ENCODE measurements at places on chromosomes 4 and X.

- DNase-seq = no peak
These were observed 457.4 kb upstream of the PCDH10 start for GRCh38 chr4:132691668-132692067.

DNA sequence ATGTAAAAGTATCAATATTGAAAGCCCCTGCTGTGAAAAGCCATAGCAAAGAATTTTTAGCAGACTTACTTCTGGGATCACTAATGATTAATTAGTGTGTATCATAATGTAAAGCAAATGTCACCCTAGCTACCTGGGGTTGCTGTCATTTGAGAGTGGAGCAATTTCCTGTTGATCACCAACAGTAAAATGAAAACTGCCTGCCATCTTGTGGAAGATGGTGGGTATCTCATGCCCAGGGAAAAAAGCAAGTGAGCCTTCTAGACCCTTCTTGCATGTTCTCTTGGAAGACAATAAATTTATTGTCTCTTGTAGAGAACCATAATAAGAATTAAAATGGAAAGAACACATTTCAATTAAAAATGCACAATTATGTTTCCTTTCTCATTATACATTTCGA is 360.2 kb downstream of the ZIC3 start:
- no peak for DNase-seq

DNA sequence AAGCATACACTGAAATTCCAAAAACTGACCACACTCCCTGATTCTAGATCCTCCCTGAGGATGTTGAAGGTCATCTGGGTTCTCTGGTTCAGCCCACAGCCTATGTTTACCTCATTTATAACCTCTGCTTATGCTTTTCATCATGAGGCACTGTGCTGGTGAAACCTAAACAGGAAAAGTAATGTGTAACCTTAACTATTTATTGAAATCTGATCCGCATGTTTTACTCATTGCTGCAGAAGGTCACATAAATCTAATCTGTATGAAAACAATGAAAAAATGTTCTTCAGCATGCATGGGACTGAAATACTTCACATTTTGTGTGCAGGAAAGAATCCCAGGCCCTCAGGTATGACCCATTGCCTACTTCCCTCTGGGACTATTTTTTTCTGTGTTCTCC is 30.3 kb downstream of the UCHL1 start:
- DNase-seq = no peak

DNA sequence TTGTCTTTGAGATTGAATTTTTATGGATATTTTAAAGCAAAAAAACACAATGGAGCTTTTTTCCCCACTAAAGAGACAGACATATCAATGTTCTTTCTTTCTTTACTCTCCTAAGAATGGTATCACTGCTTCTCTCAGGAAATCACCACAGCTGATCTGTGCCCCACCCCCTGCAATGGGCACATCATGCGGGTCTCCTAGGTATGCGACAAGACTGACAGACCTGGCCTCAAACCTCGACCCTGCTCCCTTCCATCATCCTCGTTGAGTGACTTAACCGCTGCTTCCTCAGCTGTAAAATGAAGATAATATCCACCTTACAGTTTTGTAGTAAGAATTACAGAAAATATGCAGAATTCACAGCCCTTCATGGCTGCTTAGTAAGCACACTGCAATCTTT is 58.3 kb downstream of the LEF1 start:
- no peak for DNase-seq

GRCh38 chr4:88979276-88979675 is 77.7 kb downstream of the FAM13A start:
- no peak for DNase-seq

GRCh38 chr4:77100234-77100633 is 24.4 kb upstream of the CCNI start:
- no peak for DNase-seq

- DNase-seq = no peak
These were observed 167.4 kb downstream of the COL4A6 start for GRCh38 chrX:108270739-108271396.

DNA sequence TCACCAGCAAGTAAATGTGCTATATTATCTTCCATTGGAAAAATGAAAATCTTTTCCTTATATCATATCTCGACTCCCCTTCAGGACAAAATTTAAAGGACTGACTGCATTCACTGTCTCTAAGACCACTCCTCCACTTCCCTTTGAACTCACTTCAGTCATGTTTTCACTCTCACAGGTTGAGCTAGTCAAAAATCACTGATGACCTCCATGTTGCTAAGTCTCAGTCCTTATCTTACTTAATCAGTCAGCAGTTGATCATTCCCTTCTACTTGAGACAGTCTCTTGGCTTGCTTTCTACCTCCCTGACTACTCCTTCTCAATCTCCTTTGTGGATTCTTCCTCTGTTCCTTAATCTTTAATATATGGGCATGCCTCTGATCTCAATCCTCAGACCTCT is 117.0 kb upstream of the LSM6 start:
- DNase-seq = no peak

GRCh38 chr4:30283336-30283735 is 436.8 kb upstream of the PCDH7 start:
- no peak for DNase-seq

DNA sequence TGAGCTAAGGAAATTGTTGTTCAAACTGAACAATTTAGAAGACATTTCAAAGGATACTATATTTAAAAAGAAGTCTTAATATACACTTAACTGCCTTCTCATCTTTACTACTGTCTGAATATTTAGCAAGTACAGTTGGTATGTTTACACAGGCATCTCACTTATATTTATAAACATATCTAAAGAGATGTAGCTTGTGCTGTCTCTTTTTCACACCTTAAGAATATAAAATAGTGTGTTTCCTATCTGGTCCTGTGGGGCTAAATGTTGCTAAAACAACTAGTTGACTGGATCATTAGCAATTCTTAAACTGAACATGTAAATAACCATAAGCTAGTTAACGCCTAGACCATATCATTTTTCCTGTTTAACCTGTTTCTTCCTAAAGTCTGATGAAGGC is 336.3 kb downstream of the PPP3CA start:
- DNase-seq = no peak

DNA sequence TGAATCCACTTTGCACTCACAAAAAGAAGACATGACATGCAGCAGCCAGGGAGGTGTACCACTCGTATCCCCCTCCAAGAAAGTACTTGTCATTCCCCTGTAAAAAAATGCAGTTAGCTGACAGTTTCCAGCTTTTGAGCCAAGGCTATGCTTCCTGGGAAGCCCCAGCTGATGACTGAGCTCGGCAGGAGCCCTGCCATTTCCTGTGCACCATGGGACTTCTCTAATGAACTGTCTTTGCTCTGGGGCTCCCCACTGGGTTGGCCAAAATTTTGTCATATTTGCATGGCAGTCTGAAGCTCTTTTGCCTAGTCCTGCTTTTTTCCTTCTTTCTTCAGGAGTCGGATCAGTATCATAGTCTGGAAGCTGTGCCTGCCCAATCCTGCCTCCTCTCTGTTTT is 104.5 kb upstream of the MAOA start:
- no peak for DNase-seq

- no peak for DNase-seq
These were observed 58.3 kb downstream of the TRIML1 start for GRCh38 chr4:188197566-188197965.

DNA sequence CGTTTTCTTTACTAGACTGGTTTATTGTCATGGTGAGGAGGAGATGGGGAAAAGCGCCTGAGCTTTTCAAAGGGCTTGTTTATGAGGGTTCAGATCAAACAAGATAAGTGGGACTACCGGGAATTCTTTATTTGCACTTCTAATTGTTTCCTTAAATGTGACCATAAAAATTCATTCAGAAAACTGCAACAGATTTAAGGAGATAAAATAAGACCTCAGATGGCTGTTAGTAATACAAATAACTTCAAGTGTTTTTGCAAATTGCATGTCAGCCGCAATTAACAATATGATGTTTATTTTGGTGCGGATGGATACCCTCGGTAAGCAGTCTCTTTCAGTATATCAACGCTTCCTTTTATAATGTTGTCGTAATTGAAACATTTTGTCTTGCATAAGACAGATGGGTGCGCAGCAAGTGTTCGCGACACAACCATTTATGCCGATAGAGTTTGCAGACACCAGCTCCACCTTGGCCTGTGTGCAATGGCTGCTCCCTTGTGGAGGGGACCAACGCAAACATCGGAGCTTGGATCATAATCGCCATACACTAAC is 151.0 kb downstream of the C4orf33 start:
- DNase-seq = no peak

GRCh38 chrX:107659768-107660167 is 31.5 kb downstream of the PRPS1 start:
- no peak for DNase-seq

DNA sequence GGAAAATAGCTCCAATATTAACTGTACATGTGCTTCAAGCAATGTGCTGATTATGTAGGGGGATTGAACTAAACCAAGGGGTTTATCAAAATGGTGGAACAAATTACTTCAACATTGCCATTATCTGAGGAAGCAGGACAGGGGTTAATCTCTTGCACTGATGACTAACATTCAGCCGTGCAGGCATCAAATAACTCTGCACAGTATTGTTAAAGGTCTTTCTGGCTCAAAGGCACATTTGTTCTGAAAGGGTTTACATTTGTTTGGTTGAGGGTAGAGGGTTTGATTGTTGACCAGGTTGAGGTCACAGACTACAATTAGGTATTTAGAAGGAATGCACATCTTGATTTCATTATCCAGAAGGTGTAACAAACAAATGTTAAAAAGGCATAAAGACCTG is 32.2 kb upstream of the CCSER1 start:
- no peak for DNase-seq

DNA sequence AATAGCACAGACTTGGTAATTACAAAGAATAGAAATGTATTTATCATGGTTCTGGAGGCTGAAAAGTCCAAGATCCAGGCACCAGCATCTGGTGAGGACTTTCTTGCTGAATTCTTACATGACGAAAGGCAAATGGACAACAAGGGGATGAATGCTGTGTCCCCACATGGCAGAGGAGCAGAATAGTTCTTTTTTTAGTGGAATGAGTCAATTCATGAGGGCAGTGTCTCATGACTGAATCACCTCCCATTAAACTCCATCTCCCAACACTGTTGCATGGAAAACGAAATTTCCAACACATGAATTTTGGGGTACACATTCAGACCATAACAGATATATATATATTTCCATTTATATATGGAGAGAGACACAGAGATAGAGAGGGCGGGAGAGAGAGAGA is 628.3 kb downstream of the TRIML1 start:
- no peak for DNase-seq

GRCh38 chrX:6363188-6363587 is 134.5 kb upstream of the NLGN4X start:
- no peak for DNase-seq
